T-helper 2 cell (primary cell): ENCODE measurements at places on chromosomes 1 and 21.

DNA sequence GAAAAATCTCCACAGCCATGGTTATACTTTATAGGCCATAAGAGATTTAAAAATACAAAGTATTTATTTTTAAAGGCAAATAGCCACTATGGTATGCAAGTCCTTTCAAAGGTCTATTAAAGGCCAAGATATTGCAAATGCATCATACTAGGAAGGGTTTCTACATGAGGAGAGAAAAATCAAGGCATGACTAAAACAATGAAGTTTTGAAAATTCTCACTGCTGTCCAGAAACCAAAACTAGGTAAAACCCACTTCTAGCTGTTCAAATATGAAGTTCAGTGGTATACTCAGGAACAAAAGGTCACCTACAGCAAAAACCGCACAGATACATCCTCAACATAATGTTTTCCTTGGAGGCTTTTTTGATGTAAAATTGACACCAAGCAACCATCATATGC, 75.0 kb downstream of the EPS15 start:
- DNase-seq: no peak

DNA sequence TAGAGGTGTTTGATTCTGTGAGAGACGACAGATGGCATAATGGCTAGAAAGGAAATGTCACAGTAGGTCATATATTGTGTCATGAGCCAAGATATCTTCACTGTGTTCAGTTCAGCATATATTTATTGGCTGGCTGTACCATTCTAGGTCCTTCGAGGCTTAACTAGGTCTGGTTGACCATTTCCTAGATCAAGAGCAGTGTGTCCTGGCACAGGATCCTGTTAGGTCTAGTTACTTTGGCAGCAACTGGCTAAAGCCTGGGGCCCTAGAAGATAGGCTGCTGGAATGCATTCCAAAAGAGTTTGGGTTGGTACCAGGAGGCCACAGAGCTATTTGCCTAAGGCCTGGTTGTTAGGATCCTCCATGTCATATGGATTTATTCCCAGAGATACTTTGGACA, 20.9 kb downstream of the ZBTB40 start:
- DNase-seq: no peak

GRCh38 chr1:43058056-43058455, 99.4 kb upstream of the SLC2A1 start:
- no peak for DNase-seq

- DNase-seq: no peak
Measured at GRCh38 chr1:117370071-117370470, 2.8 kb downstream of the MAN1A2 start.

DNA sequence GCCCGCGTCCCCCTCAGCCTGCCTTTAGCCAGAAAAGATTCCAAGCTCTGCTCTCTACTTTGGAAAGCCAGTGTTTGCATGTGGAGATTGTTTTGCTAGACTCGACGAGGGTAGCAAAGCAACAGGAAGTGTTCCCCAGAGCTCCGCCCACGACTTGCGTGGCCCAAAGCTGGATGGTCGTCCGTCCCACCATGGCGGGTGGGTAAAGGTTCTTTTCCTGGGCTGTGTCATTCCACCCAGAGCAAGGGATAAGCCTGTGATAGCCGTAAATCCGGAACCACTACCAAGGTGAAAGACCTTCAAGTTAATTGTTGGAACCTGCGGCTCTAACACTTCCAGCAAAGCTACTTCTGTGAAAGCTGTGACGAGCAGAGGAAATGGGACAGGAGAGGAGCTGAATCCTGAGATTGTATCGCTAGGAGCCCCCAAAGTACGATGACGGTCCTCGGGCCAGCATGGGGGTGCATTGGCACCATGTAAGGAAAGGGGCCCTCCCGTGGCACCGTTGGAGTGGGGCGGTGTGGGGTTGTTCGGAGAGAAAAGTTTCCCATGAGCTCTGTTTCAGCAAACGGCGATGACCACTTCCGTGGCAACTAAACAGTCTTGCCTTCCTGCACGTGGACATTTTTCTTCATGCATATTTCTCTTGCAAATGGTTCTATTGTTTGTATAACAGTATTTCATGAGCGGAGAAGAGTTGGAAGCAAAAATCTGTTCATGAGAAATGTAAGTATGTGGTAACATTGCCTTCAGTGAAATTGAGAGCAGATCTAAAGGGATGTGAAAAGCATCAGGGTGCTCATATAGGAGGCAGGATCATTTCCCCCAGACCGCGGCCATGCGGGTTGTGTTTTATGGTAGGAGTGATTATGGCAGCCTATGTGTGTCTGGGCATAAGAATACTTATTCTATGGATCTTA, 8.4 kb downstream of the MX2 start:
- no peak for DNase-seq

DNA sequence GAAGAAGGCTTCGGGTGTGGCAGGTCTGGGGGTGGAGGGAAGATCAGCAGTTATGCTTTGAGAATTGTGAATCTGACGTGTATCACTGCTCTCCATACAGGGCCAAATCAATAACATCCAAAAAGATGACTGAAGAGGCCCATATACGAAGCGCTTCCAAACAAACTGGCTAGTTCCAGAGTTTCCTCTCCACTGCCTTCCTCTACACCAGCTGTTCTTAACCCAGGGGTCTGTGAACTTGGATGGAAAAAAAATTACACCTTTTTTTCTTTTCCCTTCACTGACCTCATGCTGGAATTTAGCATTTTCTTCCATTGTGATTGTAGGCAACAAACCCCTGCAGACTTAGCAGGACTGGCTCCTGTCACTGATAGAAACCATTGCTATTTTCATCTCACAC, 77.1 kb upstream of the NBL1 start:
- no peak for DNase-seq
